ENCODE measurements at places on chromosomes 12 and 14.

DNA sequence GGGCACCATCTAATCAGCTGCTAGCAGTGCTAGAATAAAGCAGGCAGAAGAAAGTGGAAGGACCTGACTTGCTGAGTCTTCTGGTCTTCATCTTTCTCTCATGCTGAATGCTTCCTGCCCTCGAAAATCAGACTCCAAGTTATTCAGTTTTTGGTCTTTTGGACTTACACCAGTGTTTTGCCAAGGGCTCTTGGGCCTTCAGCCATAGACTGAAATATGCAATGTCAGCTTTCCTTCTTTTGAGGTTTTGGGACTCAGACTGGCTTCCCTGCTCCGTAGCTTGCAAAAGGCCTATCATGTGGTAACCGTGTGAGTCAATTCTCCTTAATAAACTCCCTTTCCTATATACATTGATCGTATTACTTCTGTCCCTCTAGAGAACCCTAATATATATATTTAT lies 159.3 kb downstream of the SLCO1B3 start:
- DNase-seq = no peak

GRCh38 chr14:104390221-104390931 lies 189.2 kb upstream of the C14orf180 start:
- DNase-seq = peak; percentile 44

- no peak for DNase-seq
Measured at GRCh38 chr12:27981874-27982273, 9.3 kb upstream of the PTHLH start.

- DNase-seq = peak; percentile 78
Measured at GRCh38 chr12:53251477-53252348, 16.4 kb upstream of the ESPL1 start.

DNA sequence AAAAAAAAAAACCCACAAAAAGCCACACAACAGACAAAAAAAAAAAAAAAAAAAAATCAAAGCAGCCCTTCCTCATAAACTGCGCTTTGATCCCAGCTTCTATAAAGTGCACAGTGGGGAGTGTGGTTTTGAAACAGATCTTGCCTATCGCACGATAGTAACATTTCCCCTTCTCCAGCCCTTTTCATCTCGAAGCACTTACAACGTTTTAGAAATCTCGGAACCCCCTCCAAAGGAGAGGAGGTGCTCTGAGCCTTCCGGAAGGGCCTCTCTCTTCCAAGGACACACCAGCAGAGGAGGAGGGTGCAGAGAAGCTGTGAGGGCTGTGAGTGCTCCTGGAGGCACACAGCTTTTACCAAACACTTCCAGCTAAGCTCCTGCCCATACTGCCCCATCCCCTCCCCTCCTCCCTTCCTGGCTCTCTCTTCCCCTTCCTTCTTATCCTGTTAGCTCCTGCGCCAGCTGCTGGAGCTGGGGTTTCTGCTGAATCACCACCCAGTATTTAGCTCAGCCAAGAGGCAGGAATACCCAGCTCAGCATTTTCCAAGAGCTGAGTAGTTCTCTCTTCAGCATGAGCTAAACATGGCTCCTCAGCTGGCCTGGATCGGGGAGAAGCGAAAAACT lies 28.4 kb downstream of the SLC7A8 start:
- DNase-seq = peak; percentile 91

DNA sequence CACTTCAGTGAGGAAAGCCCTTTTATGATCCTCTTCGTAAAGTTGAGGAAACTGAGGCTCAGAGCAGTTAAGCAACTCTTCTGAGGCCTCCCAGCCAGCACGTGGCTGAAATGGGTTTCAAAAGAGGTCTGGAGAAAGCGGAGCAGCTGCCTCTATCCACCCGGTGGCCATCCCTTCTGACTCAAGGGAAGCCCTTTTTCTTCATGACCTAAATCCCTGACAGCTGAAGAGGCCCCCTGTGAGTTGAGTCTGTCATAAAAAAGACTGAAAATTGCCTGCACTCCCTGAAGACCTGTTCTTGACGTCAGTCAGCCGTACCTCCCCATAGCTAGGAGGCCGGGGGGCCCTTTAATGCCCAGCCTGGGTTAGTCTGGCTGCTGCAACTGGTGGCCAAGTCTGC lies 10.7 kb downstream of the CMKLR1 start:
- no peak for DNase-seq

GRCh38 chr12:2289525-2289924 lies 236.7 kb downstream of the CACNA1C start:
- DNase-seq = no peak

- no peak for DNase-seq
Measured at GRCh38 chr12:116159593-116160200, 117.8 kb downstream of the MED13L start.

DNA sequence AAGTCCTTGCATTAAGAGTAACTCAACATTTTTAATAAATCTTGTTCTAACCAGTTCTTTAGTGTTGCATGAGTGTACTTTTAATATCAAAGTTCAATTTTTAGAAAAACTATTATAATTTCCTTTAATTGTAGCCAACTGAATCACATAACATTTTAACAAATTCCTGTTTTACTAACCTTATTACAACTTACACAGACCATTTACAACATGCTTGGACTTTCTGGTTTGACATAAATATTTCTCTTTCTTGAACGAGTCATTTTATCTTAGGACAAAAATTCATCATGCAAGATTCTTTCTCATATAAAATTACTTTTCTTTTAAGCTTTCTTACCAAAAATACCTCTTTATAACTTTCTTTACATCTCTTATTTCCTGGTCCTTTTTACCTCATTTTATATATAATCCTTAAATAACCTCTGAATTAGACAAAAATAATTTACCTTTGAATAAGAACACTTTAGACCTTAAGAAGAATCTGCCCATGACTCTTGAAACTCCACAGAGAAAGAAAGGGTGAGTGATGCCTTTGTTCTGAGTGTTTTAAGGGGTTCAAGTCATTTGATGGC lies 3.9 kb downstream of the SLCO1A2 start:
- DNase-seq = no peak

- DNase-seq = no peak
Measured at GRCh38 chr12:14959126-14959440, 2.3 kb downstream of the ARHGDIB start.

- DNase-seq = no peak
Measured at GRCh38 chr12:70418101-70418500, 52.0 kb downstream of the KCNMB4 start.

DNA sequence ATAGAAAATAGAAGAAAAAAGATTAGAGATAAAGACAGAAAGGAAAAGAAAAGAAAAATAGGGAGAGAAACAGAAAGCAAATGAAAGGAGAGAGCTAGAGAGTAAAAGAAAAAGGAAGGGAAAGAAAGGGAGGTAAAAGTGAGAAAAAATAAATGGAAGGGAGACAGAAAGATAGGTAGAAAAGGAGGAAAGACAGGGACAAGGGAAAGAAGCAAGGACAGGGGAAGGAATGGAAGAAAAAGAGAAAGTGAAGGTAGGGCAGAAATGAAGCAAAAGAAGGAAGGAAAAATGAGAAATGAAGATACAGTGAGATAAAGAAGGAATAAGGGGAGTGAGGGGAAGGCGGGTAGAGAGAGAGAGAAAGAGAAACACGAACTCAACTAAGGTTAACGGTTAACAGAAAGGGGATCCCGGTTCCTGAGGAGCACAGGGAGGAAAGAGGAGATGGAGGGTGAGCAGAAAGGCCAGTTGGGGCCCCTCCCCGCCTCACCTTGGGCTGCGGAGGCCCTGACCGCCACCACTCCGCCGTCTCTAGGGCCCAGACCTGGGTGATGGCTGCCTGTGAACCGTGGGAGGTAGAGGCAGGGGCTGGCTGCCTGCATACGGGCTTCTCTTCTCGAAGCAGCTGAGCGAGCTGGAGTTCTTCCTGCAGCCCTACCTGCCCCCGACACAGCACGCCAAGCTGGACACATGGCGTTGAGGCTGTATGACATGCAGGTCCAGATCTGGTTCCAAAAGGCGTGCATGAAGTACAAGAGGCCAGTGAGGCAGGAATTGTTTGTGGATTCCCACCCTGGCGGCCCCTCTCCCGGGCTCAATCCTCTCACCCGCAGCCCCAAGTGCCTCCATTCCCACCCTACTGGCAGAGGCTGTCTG lies 59.5 kb downstream of the SMUG1 start:
- no peak for DNase-seq

DNA sequence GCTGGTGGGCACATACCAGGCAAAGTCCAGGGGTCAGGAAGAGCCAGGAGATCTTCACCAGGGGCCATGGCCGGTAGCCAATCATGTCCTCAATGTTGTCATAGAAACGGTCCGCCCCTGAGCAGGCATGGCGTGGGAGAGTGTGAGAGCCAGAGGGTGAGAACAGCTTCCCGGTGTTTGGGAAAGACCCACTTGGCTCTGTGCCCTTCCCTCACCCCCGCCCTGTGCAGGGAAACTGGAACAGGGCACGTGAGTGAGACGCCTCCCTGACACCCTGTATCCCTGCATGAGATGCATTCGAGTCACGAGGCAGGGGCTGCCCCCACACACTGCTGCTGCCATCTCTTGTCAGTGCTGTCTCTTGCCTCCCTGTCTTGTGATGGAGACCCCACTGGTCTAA lies 20.7 kb downstream of the SLC6A12 start:
- DNase-seq = no peak

DNA sequence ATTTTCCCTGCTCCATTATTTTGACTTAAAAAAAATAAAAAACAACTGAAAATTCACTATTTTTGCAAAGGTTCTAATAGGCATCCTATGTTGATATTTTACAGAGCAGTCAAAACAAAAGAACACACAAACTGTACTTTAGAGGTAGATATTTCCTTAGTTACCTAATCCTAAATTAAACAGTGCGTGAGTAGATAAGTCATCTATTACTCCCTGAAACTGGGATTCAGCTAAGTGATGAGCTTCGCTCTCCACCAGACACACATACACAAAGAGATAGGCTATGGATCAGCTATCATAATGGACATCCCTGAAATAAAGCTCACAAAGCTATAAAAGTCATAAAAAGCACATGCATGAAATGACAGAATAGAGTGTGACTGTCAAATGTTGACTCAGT lies 398.7 kb downstream of the SOX5 start:
- DNase-seq = no peak

DNA sequence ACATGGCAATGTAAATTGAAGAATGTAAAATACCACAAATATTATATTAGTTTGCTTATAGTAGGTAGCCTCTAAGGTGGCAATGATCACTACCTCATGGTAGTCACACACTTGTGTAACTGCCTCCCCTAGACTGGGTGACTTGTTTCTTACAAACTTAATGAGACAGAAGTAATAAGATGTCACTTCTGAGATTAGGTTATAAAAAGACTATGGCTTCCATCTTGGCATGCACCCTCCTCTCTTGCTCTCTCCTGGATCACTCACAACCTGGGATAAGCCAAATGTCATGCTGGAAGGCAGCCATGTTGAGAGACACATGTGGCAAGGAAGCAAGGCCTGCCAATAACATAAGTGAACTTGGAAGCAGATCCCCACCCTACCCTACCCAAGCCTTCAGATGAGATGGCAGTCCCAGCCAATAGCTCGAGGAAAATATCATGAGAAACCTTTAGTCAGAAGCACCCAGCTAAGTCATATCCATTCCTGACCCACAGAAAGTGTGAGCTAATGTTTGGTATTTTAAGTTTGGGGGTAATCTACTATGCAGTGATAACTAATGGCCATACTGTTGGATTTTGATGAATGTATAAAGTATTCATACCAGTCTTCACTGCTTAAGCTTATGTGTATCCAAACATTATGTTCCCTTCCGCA lies 43.3 kb downstream of the PPP1R12A start:
- DNase-seq = no peak

GRCh38 chr14:100731846-100732765 lies 5.4 kb downstream of the DLK1 start:
- no peak for DNase-seq

- DNase-seq = no peak
Measured at GRCh38 chr12:55728186-55728938, 447 bp downstream of the CD63 start.

GRCh38 chr12:79415746-79416435 lies 274.9 kb downstream of the PAWR start:
- no peak for DNase-seq

- DNase-seq = no peak
Measured at GRCh38 chr14:35808076-35808637, 938 bp downstream of the RALGAPA1 start.

DNA sequence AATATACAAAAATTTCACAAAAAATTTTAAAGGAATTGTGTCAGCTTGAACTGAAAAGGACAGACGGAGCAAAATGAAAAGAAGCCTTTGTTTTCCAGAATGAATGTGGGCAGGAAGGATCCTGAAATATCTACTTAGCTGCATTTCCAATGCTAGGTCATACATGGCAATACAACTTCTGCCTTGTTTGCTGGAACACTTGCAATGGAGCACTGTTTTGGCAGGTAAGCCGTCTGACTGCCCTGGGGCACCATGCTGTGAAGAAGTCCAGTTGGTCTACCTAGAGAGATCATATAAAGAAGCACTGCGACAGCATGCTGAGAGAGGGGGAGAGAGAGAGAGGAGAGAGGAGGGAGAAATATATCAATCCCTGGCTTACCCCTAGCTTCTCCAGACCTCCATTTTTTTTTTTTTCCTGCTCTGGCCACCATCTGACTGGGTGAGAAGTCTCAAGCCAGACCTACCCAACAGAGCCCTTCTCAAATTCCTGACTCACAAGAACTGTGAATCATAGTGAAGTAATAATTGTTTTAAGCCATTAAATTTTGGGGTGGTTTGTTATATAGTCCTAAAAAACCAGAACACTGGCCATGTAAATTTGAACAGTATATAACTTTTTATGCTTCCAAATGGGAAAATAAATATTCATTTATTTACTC lies 97.1 kb upstream of the PRICKLE1 start:
- DNase-seq = no peak

- DNase-seq = no peak
Measured at GRCh38 chr12:70648191-70648590, 11.0 kb upstream of the PTPRB start.

DNA sequence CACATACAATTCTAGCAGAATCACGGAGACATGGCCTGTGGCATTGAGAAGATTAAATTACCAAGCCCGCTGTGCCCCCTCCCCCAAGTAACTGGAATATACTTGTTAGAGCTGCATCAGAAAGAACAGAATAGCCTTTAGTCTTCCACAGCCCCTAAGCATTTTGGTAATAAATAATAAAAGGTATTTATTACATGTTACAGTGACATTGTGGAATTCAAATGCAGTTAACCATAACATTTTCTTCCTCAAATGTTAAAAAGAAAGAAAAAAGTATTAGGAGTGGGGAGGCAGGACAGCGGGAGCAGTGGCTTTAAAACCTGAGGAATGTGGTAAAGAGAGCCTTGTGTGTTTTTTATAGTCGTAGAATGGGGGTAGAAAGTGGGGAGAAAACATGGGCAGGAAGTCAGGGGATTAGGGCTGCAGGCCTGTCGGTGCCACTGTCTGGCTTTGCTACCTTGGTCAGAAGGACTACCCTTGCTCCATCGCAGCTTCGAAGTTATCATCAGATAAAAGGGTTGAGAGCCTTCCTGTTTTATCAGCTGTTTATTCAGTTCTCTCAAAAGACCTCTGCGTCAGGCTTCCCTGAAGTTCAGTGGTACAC lies 255.9 kb downstream of the MSRB3 start:
- no peak for DNase-seq

- DNase-seq = no peak
Measured at GRCh38 chr14:93002851-93003298, 79.9 kb downstream of the CHGA start.

GRCh38 chr14:94971750-94972149 lies 185.6 kb downstream of the DICER1 start:
- peak; percentile 81 for DNase-seq

Data from right atrium auricular region (tissue), 2 donors.